ENCODE measurements at places on chromosomes 5 and 9. TPM values are rescaled to one million over a fixed set of nuclear protein-coding genes. Genes with fewer than 3 reads are reported as not detected.

- no peak for DNase-seq
Observed at GRCh38 chr5:93294996-93295395, 286.0 kb downstream of the NR2F1-AS1 start.

DNA sequence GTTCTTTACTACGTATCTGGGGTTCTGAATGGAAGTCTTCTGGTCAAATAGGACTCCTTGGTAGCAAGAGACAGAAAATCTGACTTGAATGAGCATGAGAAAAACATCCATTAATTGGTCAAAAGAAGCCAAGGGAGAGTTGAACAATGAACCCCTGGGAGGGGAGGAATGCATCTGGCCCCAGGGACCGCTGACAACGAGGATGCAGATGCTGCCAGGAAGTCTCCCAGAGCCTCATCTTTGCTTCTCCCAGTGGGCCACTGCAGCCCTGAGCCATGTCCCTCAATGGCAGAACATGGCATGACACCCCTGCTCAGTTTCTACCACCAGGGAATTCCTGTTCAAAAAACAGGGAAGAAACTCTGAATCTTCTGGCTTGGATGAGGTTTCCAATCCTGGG lies 50.5 kb upstream of the ICE1 start:
- no peak for DNase-seq

DNA sequence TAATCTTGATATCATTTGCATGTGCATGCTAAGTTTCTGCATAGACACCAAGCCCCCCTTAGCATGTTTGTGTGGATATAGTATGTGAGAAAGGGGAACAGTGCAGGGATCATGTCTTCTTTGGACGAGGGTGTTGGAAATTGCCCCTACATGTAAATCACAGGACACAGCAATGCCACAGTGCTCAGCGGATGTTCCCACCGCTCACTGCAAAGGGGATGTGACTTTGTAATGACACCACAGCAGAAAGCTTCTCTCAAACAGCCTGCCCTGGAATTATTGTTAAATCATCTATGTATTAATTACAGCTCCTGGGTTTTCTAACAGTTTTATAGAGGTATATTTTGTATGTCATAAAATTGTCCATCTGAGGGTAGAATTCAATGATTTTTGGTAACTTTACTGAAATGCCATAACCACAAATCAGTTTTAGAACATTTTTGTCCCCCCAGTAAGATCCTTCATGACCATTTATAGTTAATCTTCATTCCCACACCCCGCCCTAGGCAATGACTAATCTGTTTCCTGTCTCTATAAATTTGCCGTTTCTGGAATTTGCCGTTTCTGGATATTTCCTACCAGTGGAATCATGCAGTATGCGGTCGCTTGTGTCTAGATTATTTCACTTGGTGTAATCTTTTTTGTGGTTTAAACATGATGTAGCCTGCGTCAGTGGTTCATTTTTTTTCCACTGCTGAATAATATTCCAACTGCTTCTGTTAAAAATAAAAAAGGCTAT lies 648.5 kb upstream of the WWC1 start:
- DNase-seq, result no peak

DNA sequence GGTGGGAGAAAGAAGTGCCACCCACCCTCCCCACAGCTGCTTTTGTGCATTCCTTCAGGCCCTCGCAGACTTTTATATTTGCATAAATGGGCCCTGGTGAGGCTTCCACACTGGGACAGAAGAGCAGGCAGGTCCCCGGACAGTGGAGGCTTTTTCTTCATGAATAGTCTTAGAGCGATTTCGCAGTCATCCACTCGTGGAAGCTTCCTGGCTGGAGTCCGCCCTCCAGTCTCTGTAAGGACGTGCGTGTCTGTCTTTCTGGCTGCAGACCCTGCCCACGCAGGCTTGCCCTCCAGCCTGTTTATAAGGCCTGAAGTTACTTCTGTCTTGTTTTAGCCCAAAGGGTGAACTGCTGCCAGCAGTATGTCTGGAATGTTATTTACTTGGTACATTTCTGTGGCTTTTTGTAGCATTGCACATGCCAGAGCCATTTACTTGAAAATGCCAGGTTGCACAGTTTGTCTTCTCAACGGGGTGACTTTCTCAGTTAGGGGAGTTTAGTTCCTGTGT lies 195.7 kb downstream of the AOPEP start:
- DNase-seq, result peak; percentile 58

GRCh38 chr9:126330536-126330935 lies 3.9 kb downstream of the MVB12B start:
- no peak for DNase-seq

GRCh38 chr5:58085800-58086199 lies 374.1 kb downstream of the PLK2 start:
- no peak for DNase-seq

DNA sequence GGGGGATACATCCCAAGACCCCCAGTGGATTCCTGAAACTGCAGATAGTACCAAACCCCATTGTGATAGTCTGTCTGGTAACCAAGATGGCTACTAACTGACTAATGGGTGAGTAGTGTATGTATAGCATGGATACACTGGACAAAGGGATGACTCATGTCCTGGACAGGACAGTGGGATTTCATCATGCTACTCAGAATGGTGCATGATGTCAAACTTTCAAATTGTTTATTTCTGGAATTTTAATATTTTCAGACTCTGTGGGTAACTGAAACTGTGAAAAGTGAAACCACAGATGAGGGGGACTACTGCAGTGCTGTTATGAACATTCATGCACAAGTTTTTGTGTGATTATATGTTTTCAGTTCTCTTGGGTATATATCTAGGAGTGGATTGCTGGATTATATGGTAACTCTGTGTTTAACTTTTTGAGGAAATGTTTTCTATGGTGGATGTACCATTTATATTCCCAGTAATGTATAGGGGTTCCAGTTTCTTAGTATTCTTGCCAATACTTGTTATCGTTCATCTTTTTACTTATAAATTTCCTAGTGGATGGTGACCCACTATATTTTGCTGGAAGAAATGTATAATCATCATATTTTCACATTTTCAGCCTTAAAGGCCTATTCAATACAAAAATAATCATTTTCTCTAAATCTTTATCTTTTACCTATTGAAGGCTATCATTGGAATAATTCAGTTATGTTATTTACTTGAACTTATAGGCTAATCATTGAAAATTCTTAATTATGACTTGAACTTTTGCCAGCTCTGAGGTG lies 140.9 kb downstream of the NR3C1 start:
- DNase-seq, result no peak

DNA sequence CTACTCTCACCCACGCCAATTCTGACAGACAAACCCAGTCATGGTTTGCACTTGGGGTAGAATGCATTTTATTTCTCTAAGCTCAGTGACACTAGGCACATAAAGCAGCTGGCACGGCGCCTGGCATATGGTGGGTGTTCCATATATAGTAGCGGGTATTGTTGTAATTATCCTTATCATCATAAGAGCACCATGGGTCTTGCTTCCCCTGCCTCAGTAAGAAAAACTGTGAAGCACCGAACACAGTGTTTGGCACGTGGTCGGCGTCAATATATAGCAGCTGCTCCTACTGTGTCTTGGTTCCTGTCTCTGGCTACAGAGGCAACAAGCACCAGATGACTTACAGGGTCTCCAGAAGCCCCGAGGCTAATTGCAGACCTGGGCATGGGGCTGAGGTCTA lies 194.1 kb upstream of the PANK3 start:
- DNase-seq, result no peak

DNA sequence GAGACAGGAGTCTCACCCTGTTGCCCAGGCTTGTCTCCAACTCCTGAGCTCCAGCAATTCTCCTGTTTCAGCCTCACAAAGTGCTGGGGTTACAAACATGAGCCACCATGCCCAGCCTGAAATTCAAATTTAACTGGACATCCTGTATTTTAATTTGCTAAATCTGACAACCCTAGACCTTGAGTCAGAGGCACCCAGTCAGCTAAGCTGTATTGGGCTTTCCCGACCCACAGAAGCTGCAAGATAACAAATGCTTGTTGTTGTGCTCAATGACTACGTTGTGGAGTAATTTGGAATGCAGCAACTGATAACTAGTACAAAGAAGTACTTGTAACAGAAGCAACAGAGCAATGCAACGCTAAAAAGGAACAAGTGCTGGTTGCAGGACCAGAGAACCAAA lies 533.1 kb downstream of the NTRK2 start:
- no peak for DNase-seq

GRCh38 chr5:90477073-90477472 lies 2.4 kb downstream of the POLR3G start:
- no peak for DNase-seq

DNA sequence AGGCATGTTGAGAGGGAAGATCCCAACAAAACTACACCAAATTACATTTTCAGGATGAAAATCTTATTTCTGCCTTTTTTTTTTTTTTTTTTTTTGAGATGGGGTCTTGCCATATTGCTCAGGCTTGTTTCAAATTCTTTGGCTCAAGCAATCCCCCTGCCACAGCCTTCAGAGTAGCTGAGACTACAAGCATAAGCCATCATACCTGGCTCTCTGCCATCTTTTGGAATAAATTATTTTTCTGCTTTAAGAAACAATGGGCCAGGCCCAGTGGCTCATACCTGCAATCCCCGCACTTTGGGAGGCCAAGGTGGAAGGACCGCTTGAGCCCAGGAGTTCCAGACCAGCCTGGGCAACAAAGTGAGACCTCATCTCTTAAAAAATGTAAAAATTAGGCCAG lies 14.3 kb downstream of the AFF4 start:
- no peak for DNase-seq

DNA sequence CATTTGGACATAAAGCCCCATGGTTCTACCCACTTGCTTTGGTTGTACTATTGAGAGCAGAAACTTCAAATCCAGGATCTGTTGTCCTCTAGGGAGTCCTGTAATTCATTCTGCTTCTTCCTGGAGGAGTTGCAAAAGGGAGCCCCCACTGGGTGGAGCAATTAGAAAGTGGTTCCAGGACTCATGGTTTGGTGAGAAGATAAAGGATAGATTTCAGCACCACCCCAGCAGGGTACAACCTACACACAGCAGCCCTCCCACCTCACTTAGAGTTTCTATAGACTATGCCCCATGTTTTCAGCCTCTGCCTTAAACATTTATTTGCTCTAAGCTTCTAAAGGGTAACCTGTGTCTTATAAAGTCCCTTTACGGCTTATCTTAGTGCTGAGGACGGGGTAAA lies 112.6 kb upstream of the ARRDC3 start:
- DNase-seq, result no peak

DNA sequence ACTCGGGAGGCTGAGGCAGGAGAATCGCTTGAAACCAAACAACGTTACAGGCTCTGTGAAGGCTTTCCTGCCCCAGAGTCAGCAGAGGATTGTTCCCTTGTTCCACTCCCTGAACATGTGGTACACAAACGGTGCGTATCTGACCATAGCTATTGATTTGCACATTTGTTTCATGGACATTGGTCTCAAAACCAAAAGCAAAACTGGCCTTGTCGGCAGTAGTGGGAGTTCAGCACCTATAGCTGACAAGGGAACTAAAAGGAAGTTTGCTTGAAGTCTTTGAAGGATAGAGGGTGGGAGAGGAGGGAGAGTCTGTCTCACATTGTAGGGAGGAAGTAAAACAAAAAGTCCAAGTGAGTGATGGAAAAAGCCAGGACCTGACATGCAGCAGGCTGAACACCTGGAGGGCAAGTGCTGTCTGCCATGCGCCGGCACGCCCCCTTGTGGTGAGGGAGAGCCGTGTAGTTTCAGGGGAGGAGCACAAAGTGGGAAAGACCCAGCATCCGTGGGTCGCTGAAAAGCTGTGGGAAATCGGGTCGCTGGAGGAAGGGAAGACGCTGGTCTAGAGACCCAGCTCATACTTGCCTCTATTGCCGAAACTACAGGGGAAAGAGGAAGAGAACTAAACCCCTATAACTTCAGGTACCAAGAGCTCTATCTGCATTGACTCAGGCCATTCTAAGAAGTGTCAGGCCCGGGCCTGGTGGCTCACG lies 58.0 kb downstream of the RAD23B start:
- DNase-seq, result peak; percentile 84

- DNase-seq, result no peak
Observed at GRCh38 chr9:76662476-76663281, 101.6 kb upstream of the PCA3 start.

DNA sequence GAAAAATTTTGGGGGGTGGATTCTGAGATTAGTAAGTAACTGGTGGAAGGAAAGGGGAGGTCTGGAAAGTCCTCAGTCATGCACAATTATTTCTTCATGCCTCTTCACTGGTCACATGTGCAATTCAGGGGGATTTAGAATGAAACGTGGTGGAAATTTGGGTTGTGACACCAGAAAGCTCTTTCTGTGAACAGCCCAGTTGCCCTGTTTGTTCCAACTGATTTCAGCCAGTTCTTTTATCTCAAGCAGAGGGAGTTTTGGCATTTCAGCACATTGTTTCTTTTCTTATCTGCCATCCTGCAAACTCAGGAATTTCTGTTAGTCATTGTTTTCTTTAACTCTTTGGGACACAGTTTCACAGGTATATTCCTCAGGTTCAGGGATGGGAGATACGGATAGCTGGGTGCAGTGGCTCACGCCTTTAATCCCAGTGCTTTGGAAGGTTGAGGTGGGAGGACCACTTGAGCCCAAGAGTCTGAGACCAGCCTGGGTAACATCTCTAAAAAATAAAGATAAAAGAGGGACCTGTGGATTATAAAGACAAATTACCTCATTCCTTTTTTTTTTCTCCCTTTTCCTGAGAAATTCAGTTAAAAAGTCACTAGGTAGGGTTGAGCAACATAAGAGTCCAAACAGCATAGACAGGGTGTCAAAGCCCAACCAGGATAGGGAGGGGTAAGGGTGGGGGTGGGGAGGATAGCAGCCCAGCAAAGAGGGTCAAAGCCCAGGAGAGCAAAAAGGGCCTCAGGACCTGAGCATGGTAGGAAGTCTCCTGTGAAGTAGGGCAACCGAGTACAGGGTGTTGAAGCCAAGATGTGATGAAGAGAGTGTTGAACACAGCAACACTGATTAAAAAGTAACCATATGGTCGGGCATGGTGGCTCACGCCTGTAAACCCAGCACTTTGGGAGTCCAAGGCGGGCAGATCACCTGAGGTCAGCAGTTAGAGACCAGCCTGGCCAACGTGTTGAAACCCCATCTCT lies 5.4 kb upstream of the B4GALT1 start:
- DNase-seq, result peak; percentile 66

TTC16 gene
- total RNA-seq, result not detected

SGCD gene
- total RNA-seq, result 8.0 TPM

CATSPER3 gene
- total RNA-seq, result not detected

GTF2H2C gene
- total RNA-seq, result 55.1 TPM

ARHGEF28 gene
- 7.6 TPM for total RNA-seq

PCDHB7 gene
- 0.53 TPM for total RNA-seq

EQTN gene
- total RNA-seq, result 1.1 TPM

NTNG2 gene
- 0.20 TPM for total RNA-seq

CCDC152 gene
- total RNA-seq, result 1.8 TPM

Data from hepatocyte (in vitro differentiated cells).